Smooth muscle cell of bladder (primary cell): ENCODE measurements at places on chromosomes 6 and 20. TPM values are rescaled to one million over a fixed set of nuclear protein-coding genes. Genes with fewer than 3 reads are reported as not detected.

Gene FOXQ1
- 0.09 and 0.14 TPM in 2 replicates for total RNA-seq

Gene NHSL1
- 6.8 and 9.5 TPM in 2 replicates for total RNA-seq

Gene HUS1B
- total RNA-seq = 0.71 and 0.83 TPM in 2 replicates

Gene TAGAP
- total RNA-seq = not detected in 2 replicates

Gene RIPOR3
- total RNA-seq = 21.7 and 37.7 TPM in 2 replicates

Gene PSORS1C1
- 1.7 and 2.1 TPM in 2 replicates for total RNA-seq

Gene WFDC5
- total RNA-seq = not detected in 2 replicates

Gene AVP
- total RNA-seq = not detected in 2 replicates

Gene UTRN
- total RNA-seq = 75.4 and 116 TPM in 2 replicates

Gene AKAP7
- total RNA-seq = 6.3 and 10.3 TPM in 2 replicates

Gene RAET1L
- not detected in 2 replicates for total RNA-seq

Gene CUTA
- 145 and 158 TPM in 2 replicates for total RNA-seq

Gene SGK2
- total RNA-seq = 0.14 and 0.28 TPM in 2 replicates

Gene KIF25
- total RNA-seq = not detected in 2 replicates

Gene FOXC1
- total RNA-seq = 0.28 and 0.71 TPM in 2 replicates

Gene ULBP2
- total RNA-seq = 2.6 and 2.7 TPM in 2 replicates

Gene RUNX2
- total RNA-seq = 1.8 and 2.0 TPM in 2 replicates

Gene CNBD2
- total RNA-seq = 1.6 and 1.7 TPM in 2 replicates

Gene CAGE1
- 0.09 and 0.14 TPM in 2 replicates for total RNA-seq

Gene SLC22A7
- total RNA-seq = not detected in 2 replicates

Gene FOXA2
- under 0.01 TPM in 1 of 2 replicates, not detected in the other for total RNA-seq

Gene ABHD16B
- total RNA-seq = not detected in 2 replicates

Gene TMEM63B
- total RNA-seq = 23.9 and 37.0 TPM in 2 replicates

Gene BTNL2
- total RNA-seq = not detected in 2 replicates

Gene MANEA
- 9.2 and 10.2 TPM in 2 replicates for total RNA-seq

Gene C6orf141
- 2.6 and 3.0 TPM in 2 replicates for total RNA-seq

Gene CFB
- total RNA-seq = 46.1 and 61.2 TPM in 2 replicates

Gene PLA2G7
- total RNA-seq = 0.09 TPM in 1 of 2 replicates, not detected in the other

Gene TMEM244
- not detected in 2 replicates for total RNA-seq

Gene PI16
- 0.43 and 4.6 TPM in 2 replicates for total RNA-seq

Gene FAM83C
- total RNA-seq = not detected in 2 replicates

Gene R3HDML
- not detected in 2 replicates for total RNA-seq

Gene RPRD1B
- total RNA-seq = 15.6 and 18.9 TPM in 2 replicates

Gene DHX35
- 6.8 and 10.0 TPM in 2 replicates for total RNA-seq

Gene MAP1LC3A
- 17.4 and 21.1 TPM in 2 replicates for total RNA-seq

Gene OR2J3
- total RNA-seq = not detected in 2 replicates

Gene EEF1A2
- total RNA-seq = 1.3 and 3.0 TPM in 2 replicates

Gene C20orf141
- total RNA-seq = 0.37 TPM in 1 of 2 replicates, not detected in the other

Gene PNPLA1
- total RNA-seq = under 0.01 TPM in 1 of 2 replicates, not detected in the other

Gene HAO1
- total RNA-seq = not detected in 2 replicates

Gene OR2B2
- not detected in 2 replicates for total RNA-seq

Gene TBX18
- total RNA-seq = 20.5 and 34.9 TPM in 2 replicates

Gene MARCKS
- 74.1 and 114 TPM in 2 replicates for total RNA-seq

Gene STX7
- total RNA-seq = 17.1 and 30.2 TPM in 2 replicates

Gene BACH2
- 0.09 and 0.14 TPM in 2 replicates for total RNA-seq

Gene ERGIC3
- total RNA-seq = 444 and 536 TPM in 2 replicates

Gene CST2
- 0.55 and 0.71 TPM in 2 replicates for total RNA-seq

Gene JAG1
- total RNA-seq = 19.1 and 26.6 TPM in 2 replicates

Gene TSHZ2
- total RNA-seq = 0.43 and 1.8 TPM in 2 replicates

Gene LY6G6C
- not detected in 2 replicates for total RNA-seq

Gene LAMA5
- total RNA-seq = 18.0 and 24.0 TPM in 2 replicates
